HS-27A (cell line): ENCODE measurements at places on chromosomes 4 and X.

DNA sequence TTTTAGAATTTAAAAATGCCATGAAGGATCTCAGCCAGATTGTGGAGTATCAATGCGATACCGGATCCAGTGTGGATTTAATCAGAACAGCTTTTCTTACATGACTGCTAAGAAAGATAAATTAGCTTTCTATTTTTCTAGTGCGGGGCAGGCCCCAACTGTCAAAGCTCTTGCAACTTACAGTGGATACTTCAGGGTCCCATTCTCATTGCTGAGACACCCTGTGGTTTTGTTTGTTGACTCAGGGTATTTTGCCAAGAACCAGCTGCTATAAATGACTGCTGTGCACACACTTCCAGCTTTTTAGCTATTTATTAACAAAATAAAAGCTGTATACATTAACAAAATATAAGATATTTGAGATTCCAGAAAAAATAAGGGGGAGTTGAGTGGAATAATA, 166.4 kb downstream of the DCLK2 start:
- DNase-seq: no peak

DNA sequence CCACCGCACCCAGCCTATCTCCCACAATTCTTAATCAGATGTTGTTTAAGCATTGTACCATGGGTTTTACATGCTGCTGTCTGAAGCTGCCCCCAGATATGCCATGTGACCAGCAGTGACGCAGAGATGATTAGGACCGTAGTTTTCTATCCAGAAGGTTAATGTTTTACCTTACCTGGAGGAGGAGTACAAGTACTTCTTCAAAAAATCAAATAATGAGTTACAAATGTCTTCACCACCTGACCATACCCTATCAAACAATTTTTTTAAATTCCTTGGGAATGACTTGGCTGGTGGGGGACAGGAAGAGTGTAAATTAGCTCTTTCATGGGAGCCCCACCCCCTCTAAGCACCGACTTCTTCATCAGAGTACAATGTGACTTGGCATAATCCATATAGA, 16.2 kb upstream of the SGMS2 start:
- no peak for DNase-seq

GRCh38 chr4:10182446-10183424, 66.1 kb upstream of the WDR1 start:
- no peak for DNase-seq

GRCh38 chrX:133290076-133290475, 71.9 kb upstream of the TFDP3 start:
- DNase-seq: no peak

DNA sequence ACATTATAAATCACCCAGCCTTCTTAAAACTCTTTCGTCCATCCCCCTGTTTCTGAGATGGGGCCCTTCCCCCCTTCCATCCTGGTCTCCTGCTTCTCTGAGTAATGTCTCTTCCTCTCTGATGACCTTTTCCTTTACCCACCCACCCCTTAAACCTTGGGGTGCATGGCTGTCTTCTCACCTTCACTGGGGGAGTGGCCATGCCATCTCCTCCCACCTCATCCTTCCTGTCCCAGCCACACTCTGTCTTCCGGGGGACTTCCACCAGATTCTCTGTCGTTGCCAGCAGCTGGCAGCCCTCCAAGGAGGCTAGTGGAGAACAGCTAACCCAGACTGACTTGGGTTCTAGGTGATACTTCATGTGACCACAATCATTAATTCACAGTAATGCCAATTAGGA, 83.2 kb upstream of the SCML1 start:
- no peak for DNase-seq
